Foreskin fibroblast (primary cell): ENCODE measurements at places on chromosomes 3 and 15.

DNA sequence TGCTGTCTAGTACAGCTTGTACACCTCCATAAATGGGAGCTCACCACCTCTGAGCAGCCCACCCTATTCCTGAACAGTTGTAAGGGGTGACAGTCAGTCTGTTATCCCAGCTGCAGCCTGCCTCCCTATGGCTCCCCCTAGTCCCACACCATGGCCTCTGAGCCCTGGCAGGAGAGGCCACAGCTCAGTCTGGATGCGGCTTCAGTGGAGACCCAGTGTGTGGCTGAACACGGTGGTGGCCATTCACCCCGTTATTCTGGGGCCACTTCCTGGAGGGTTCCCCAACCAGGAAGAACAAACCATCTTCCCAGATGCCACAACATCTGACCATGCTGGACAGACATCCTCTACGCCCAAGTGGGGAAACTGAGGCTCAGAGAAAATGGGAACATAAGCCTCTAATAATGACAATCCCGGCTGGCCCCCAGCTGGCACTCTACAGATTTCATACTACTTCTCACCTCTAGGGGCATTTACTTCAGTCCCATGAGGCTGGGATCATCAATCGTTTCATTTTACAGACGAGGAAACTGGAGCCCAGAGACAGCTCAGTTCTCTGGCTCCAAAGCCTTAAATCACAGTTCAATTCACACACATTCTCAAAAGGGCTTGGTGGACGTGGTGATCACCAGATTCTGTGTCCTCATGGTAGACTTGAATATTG lies 9.2 kb upstream of the GRIP2 start:
- peak; percentile 28 for DNase-seq

GRCh38 chr3:149455366-149455765 lies 19.1 kb upstream of the TM4SF4 start:
- no peak for DNase-seq

- no peak for DNase-seq
Observed at GRCh38 chr3:7683426-7683825, 818.2 kb upstream of the LMCD1 start.

- DNase-seq, result peak; percentile 73
Observed at GRCh38 chr3:196268284-196269163, 19.0 kb downstream of the PCYT1A start.

DNA sequence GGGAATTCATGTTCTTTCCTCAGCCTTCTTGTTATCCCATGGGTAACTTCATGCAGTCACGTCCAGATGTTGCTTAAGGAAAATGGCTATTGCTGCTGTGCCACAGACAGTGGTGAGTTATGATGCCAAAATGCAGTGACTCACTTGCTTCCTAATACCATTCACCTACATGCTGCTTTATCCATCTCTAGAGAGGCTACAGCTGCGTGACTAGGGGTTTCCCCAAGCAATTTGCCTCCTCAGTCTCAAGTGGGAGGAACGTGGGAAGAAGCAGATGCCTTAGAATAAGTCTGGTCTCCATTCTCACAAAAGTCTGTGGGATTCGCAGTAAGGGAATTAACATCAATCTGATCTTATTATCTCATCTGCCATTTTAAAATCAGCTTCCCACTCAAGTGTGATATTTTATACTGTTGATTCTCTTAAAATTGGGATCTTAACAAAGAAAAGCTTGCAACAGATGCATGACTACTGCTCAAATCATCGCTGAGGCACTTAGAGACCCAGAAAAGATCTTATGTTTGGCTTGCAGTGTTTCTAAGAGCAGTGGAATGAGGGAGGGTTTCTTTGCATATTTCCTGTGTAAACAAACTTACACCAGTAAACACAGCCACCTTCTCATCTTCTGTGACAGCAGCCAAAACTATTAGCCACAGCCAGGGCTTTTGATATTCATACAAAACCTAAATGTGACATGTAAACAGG lies 62.0 kb upstream of the ACP3 start:
- DNase-seq, result peak; percentile 88

- peak; percentile 40 for DNase-seq
Observed at GRCh38 chr3:10312861-10313260, 8.1 kb downstream of the SEC13 start.

DNA sequence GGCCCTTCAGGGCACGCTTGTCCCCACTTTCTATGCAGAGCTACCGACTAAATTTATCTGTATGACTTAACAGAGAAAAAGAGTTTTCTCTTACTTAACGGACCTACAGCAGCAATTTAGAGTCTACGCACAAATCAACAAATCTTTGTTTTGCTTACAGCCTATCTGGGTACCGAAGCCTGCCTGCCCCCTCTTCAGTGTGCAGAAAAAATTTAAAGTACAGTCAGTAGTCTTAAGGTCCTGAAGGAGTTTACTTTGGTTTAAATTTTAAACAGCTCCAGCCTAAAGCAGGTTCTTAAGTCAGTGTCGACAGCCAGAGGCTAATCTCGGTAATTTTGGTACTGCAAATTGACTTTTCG lies 570 bp downstream of the SACM1L start:
- no peak for DNase-seq

DNA sequence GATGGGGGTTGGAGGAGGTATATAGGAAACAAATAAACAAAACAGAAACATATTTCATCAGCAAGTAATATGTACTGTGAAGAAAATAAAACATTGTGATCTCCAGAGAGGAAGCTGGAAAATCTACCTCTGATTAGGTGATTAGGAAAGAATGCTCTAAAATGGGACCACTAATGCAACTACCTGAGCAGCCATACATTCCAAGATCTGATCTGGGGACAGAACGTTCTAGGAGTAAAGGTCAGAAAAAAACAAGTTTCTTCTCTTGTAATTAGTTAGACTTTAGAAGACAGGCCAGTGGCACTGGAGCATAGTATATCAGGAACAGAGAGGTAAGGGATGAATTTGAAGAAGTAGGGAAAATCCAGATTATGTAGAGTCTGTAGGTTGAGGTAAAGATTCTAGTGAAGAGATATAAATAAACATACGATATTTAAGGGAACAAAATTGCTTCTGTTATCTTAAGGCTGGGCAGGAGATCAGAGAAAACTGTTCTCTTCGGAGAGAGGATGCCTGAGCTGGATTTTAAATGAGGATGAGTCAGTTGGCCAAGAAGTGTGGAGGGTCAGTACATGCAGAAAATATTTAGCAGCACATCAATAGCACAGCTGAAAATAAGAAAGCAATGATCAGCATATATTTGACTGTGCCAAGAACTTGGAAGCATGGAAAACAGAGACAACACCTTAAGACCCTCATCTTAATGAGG lies 429.5 kb downstream of the NLGN1 start:
- DNase-seq, result peak; percentile 57

GRCh38 chr15:62711691-62712454 lies 330.7 kb upstream of the TPM1 start:
- peak; percentile 12 for DNase-seq

DNA sequence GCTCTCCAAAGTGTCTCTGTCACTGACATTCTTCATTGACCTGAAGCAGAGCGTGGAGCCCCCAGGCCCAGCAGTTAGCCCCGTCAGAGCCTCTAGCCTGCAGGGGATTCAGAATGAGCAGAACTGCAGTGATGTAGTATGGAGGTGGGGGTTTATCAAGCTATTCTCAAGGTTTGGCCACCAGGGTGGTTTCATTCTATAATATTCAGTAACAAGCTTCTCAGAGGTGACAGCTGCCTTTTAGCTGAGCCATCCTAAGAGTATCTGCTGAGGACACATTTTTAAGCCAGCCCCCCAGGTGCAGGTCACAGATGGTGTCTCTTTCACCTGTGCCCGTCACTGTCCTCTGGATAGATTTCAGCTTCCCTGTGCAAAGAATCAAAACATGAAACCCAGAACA lies 31.9 kb downstream of the CMTM7 start:
- DNase-seq, result no peak

DNA sequence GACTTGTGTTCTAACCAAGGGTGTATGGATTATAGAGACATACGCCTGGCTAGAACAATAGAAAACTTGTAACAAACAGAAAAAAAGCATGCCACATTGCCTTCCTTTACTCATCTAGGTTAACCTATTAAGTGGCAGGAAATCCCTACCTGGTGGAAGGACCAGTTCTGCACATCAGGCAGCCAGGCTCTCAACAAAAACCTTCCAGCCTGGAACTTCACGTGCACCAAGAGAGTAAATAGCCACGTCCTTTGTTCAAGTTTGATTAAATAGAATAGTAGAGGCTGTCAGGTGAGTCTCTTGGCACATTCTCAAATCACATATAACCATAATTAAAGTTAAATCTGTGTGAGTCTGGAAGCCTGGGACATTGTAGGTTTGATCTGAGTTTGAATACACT lies 85.0 kb upstream of the DPH6 start:
- DNase-seq, result no peak

DNA sequence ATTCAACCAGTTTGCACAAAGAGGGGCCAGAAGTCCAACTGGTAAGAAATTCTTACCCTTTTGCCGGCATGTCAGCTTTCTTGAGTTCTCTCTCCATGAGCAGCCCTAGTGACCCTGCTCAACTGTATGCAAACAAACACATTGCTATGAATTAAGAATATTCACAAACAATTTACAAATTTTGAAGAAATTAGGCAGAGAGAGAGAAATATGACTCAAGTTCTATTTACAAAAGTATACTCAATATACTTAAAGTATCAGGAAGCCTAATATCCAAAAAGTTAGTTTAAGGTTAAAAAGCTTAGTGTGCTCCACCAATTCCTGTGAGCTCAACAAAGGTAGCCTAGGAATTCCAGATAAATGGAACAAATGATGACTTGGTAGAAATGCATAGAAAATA lies 3.5 kb upstream of the EHHADH start:
- no peak for DNase-seq

GRCh38 chr15:97940993-97941392 lies 19.5 kb upstream of the ARRDC4 start:
- DNase-seq, result no peak

DNA sequence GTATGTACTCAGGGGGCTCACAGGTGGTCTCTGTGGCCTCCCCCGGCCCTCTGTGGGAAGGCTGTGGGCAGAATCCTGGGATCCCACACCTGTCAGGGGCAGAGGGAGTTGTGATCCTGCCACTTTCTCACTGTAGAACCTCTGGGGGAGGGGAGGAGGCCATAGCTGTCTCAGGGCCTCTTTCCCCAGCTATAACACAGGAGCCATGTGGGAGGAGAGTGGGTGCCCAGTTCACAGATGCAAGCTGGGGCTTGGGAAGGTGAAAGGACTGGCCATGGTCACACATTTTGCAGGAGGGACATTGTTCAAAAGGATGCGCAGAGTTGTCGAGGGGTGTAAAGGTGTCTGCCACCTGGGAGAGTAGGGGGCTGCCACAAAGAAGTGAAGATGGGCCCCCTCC lies 11.7 kb downstream of the MAPKAPK3 start:
- no peak for DNase-seq
